ENCODE measurements at places on chromosomes 16 and 17. TPM values are rescaled to one million over a fixed set of nuclear protein-coding genes. Genes with fewer than 3 reads are reported as not detected.
A peak's percentile ranks its signal among the peaks of the same experiment; 100 is the strongest.

Gene NPIPB13
- 22.9 TPM for total RNA-seq

Gene PMFBP1
- total RNA-seq = 2.8 TPM

Gene GPR142
- total RNA-seq = not detected

Gene OTOP3
- not detected for total RNA-seq

Gene GPR179
- total RNA-seq = not detected

Gene ARHGAP44
- total RNA-seq = 4.9 TPM

Gene KRT9
- not detected for total RNA-seq

DNA sequence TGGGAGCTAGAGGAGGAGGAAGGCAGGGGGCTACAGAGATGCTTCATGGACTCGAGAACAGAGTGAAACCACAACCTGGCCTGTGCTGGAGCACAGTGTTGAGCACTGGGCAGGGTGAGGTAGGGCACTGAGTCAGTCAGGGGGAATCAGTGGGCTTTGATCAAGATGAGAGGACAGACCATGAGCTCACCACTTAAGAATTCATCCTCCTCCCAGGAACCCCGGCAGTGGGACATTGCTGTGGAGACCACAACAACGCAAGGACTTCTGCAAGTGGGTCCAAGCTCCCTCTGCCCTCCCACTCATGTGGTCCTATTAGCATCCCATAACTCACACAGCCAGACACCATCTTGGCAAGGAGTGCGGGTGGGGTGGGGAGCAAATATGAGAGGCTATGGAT is 1.7 kb upstream of the CES5A start:
- no peaks in the 10 kb centered on the region for H3K4me1 ChIP-seq
- no peak for DNase-seq
- no peak overlapping the region for H3K4me3 ChIP-seq
- H3K27me3 ChIP-seq = no peaks in the 10 kb centered on the region

GRCh38 chr16:88719267-88719932 is 13.1 kb downstream of the CTU2 start:
- H3K36me3 ChIP-seq = peaks cover 25% of the 10 kb centered on the region
- no peaks in the 10 kb centered on the region for H3K4me1 ChIP-seq
- no peak for DNase-seq
- no peaks in the 10 kb centered on the region for H3K27me3 ChIP-seq
- H3K4me3 ChIP-seq = no peak overlapping the region

DNA sequence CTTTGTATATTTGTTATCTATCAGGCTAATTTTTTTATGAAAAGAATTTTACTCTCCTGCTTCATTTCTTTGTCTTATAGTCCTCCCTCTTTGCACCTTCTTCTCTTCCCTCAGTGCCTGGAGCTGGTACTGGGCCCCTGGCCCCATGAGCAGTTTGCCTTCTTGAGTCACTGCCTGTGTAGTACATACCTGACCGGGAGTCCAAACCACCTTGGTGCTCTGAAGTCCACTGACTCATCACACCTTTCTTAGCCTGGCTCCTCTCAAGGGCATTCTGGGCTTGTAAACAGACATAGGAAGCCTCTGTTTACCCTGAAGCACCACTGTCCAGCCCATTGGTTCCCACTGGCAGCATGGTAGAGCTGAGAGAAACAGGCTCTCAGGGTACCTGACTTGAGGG is 11.0 kb upstream of the TACO1 start:
- H3K27ac ChIP-seq = no peak overlapping the region
- H3K4me1 ChIP-seq = no peaks in the 10 kb centered on the region
- H3K36me3 ChIP-seq = peaks cover 46% of the 10 kb centered on the region
- no peak for DNase-seq

DNA sequence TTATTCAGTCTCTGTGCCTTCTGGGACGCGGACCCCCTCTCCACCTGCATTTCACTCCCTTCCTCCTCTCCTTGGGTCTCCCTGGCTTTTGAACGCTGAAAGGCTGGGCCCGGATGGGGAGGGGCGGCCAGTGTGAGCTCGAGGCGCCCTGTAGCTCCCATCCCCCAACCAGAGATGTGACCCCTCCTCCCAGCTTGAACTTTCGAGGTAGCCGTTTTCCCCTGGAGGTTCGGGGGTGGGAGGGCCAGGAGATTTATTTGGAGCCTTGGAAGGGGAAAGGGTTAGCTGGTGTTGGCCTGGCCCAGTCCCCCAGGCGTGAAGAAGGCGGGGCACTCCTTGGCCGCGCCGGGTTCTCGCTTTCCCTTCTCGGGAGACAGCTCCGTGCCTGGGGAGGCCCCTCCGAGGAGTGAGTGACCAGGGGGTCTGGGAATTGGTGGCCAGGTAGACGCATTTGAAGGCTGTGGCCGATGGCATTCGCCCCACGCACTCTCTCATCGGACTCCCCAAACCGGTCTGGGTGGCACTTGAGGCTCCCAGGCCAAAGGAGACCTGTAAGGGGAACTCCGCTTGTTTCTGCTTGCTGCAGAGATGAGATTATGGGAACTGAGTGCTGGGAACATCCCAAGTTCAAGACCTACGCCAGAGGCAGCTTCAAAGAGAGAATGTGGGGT is 942 bp downstream of the LDAF1 start:
- DNase-seq = no peak
- H3K4me1 ChIP-seq = peaks cover 20% of the 10 kb centered on the region
- no peaks in the 10 kb centered on the region for H3K27me3 ChIP-seq
- peak overlapping the region; percentile 87 for H3K4me3 ChIP-seq
- peak overlapping the region; percentile 62 for H3K27ac ChIP-seq

DNA sequence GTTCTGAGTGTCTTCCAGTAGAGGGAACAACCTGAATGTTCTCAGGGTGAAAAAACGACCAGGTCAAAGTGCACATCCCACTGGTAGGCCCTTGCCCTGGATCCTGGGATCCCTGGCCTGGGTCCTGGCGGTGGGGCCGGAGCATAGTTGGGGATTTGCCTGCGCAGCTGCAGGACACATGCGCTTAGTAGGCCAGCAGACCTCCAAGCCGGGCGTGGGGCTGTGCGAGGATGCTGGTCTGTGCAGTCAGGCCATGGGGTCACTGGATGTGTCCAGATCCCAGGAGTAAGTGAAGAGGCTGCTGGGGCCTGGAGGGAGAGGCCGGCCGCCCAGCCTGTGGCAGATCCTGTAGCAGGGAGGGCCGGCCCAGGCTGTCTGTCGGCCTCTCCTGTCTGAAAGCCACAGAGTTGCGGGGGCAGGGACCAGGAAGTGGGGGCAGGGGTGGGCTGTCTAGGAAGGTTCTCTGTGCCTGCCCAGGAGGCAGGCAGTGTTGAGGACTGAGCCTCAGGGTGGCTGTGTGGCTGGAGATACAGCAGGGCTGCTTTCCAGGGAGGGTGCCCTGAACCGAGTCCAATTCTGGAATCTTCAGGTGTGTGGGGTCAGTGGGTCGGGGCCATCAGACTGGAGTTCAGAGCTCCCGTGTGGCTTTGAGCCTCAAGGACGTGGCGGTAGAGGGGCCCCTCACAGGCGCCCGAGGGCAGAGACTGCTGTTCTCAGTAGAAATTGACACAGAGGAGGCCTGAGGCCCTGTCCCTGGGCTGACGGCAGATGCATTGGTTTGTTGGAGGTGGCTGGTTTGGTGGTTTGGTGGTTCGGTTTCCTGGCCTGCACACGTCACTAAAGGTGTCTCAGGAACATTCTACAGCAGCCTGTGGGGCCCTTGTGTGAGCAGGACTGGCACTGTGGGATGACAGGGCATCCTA is 17.2 kb upstream of the NUDT16L1 start:
- DNase-seq = no peak
- H3K27ac ChIP-seq = no peak overlapping the region
- H3K4me1 ChIP-seq = no peaks in the 10 kb centered on the region
- H3K4me3 ChIP-seq = no peak overlapping the region

- no peaks in the 10 kb centered on the region for H3K4me1 ChIP-seq
- peaks cover 11% of the 10 kb centered on the region for H3K27me3 ChIP-seq
- H3K36me3 ChIP-seq = no peaks in the 10 kb centered on the region
- H3K27ac ChIP-seq = no peak overlapping the region
- no peak for DNase-seq
Observed at GRCh38 chr17:55299162-55299838, 34.5 kb downstream of the HLF start.

- H3K4me3 ChIP-seq = no peak overlapping the region
- H3K27me3 ChIP-seq = no peaks in the 10 kb centered on the region
- no peak overlapping the region for H3K27ac ChIP-seq
- no peak for DNase-seq
- no peaks in the 10 kb centered on the region for H3K4me1 ChIP-seq
Observed at GRCh38 chr17:11144358-11145233, 96.4 kb upstream of the SHISA6 start.

DNA sequence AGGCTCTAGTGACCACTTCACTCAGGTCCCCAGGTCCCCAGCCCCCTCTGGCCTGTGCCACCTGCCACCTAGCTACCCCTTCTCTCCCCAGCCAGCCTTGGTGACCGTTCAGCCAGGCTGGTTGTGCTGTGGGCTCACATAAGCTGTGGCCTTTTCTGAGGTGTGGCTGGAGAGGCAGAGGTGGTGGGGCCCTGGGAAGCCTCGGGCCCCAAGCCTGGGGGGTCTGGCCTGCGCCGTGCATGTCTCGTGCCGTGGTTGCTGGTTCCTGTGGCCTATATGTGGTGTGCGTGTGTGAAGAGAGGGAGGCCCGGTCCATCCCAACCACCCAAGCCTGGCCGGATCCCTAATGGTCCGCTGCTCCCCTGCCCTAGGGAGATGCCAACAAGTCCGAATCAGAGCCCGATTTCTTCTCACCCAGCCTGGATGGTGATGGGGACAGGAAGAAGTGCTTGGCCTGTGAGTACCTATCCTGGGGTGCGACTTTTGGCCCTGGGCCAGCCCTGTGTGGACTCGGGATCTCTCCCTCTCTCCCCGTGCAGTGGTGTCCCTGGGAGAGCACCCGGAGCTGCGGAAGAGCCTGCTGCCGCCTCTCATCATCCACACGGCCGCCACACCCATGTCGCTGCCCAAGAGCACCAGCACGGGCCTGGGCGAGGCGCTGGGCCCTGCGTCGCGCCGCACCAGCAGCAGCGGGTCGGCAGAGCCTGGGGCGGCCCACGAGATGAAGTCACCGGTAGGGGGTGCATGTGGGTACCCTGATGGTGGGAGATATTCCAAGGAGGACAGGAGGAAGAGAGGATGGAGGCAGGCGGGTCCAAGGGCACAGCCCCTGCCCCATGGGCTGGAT is 35.9 kb downstream of the CACNA1G start:
- no peak overlapping the region for H3K27ac ChIP-seq
- no peaks in the 10 kb centered on the region for H3K4me1 ChIP-seq
- peaks cover 2% of the 10 kb centered on the region for H3K27me3 ChIP-seq
- no peak for DNase-seq

DNA sequence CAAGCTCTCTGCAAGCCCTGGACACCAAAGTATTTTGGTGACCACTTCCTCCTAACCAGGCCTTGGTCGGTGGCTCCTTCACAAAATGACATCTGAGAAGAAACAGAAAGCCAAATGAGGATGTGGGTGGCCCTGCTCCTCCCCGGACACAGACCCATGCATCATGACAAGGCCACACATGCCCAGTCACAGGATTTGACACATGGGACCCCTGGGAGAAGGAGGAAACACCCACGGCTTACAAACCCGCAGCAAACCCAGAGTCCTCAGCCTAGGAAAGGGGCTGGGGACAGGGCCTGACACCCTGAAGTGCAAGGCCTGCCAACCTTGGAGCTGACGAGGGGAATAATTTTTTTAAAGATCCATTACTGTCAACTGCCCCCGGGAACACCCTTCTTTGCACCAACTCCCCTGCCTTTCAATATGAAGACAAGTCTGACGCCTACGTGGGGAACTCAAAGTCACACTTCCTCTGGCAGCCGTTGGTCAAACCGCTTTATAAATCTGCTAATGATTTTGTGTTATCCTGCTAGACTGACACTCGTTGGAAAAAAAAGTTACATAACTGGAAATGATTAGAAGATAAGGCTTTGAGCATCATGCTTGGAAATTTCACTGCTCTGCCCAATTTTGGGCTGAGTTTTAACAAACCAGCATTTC is 41.3 kb downstream of the GAS7 start:
- no peaks in the 10 kb centered on the region for H3K27me3 ChIP-seq
- DNase-seq = no peak
- no peak overlapping the region for H3K4me3 ChIP-seq
- no peak overlapping the region for H3K27ac ChIP-seq
- no peaks in the 10 kb centered on the region for H3K36me3 ChIP-seq

DNA sequence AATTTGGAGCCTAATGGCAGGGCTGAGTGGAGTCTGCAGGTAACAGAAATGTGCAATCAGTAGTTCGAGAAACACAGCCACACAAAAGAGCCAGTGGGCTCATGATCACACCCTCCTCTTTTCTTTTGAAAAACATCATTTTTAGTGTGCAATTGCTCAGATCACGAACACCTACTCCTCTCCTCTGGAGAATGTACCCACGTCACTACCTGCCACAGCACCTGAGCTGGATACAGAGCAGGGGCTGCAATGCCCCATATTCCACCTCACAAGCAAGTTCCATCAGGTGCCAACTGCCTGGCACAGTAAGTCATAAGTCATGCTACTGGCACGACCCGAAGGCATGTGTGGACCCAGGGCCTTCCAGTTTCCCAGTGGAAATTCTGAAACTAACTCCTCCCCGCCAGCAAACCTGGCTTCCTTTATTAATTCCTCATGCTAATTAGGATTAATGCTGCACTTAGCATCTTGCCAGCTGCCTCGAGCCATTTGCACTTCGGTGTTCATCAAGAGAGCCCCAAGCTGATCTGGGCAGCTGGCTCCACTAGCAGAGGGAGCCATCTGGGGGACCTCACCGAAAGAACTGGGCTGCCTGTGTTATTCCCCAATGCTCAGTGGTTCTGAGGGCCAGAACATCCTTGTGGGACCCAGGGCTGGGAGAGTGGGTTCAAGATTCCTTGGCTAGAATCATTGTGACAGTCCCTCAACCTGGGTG is 2.4 kb downstream of the CACNG4 start:
- H3K27me3 ChIP-seq = peaks cover 21% of the 10 kb centered on the region
- H3K36me3 ChIP-seq = no peaks in the 10 kb centered on the region
- DNase-seq = no peak
- no peak overlapping the region for H3K27ac ChIP-seq

- H3K4me1 ChIP-seq = peaks cover 66% of the 10 kb centered on the region
- no peak for DNase-seq
- peak overlapping the region; percentile 72 for H3K27ac ChIP-seq
- no peaks in the 10 kb centered on the region for H3K36me3 ChIP-seq
Observed at GRCh38 chr17:38746004-38746848, 1.9 kb downstream of the PCGF2 start.

- H3K4me1 ChIP-seq = peaks cover 13% of the 10 kb centered on the region
- DNase-seq = no peak
- peaks cover 89% of the 10 kb centered on the region for H3K27me3 ChIP-seq
- H3K27ac ChIP-seq = no peak overlapping the region
Observed at GRCh38 chr17:36641877-36642845, 40.8 kb downstream of the MRM1 start.

- no peak overlapping the region for H3K4me3 ChIP-seq
- H3K27ac ChIP-seq = no peak overlapping the region
- DNase-seq = no peak
- no peaks in the 10 kb centered on the region for H3K27me3 ChIP-seq
- peaks cover 6% of the 10 kb centered on the region for H3K36me3 ChIP-seq
Observed at GRCh38 chr16:12283596-12283995, 307.1 kb downstream of the SNX29 start.
